Sciatic nerve (tissue), 2 donors: ENCODE measurements at places on chromosomes 7 and 10.

- no peak for DNase-seq
Measured at GRCh38 chr7:127252377-127252713, 396 bp downstream of the GRM8 start.

GRCh38 chr10:63666836-63667383 lies 145.7 kb downstream of the REEP3 start:
- no peak for DNase-seq

DNA sequence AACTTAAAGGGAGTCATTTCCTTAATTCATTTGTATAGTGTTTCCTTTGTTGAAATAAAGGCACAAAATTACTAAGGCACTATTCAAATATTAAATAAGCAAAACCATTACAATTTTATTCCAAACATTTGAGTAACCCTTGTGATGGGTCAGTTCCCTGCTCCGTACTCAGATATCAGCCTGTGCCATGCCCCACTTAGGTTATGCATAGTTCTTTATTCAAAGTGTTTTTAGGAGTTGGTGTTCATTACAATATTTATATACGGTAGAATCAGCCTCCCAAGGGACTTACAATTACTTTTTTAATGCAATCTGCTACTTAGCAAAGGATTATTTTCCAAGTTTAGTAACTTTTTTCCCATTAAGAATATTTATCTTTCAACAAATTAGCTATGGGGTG lies 119.3 kb upstream of the SEMA3D start:
- DNase-seq = no peak

DNA sequence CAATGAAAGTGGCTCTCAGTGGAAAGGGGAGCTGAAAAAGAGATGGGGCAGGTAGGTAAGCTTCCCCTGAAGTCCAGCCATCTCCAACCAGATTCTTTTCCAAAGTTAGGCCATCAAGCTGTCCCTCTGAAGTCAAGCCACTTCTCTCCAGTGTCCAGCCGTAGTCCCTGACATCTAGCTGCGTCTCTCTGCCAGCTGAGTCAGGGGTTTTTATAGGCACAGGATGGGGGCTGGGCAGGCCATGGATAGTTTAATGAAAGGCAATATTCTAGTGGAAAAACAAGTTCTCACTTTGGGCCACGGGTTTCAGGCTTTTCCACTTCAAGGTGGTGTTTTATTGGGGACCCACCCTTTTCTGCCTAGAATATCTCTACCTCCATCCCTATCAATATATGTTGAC lies 36.8 kb downstream of the AVL9 start:
- no peak for DNase-seq

DNA sequence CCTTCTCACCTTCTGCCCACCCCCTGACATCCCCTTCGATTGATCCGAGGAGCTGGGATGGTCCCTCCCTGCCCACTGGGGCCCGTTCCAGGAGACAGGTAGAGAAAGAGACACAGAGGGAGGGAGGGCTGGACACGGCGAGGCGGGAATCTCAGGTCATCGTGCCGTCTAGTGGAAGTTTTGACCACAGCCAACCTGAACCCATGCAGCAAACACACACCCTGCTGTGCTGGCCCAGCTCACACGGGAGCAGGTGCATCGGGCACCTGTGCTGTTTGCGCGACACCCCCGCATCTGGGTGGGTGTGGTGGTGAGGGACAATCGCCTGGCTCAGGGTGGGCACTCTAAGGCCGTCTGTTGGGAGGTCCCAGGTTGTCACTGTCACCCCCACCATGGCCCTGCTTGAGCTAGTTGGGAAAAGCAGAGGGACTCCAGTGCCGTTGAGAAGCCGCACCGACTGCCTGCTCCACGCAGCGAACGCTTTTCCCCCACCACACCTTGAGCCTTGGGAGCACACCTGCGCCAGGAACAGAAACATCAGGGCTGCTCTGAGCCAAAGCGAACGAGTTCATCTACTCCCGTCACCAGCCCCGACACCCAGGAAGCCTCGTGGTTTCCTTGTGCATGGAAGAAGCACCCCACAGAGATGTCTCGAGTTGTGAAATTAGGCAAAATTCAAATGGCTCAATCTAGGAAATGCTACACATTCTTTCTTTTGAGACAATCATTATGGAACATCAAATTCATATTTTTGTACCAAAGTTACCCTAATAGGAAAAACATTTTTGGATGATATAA lies 285.8 kb downstream of the DNAJB6 start:
- peak; percentile 30 for DNase-seq

GRCh38 chr10:61397175-61397986 lies 55.8 kb downstream of the TMEM26 start:
- no peak for DNase-seq

GRCh38 chr7:55070271-55070743 lies 51.5 kb downstream of the EGFR start:
- DNase-seq = no peak

DNA sequence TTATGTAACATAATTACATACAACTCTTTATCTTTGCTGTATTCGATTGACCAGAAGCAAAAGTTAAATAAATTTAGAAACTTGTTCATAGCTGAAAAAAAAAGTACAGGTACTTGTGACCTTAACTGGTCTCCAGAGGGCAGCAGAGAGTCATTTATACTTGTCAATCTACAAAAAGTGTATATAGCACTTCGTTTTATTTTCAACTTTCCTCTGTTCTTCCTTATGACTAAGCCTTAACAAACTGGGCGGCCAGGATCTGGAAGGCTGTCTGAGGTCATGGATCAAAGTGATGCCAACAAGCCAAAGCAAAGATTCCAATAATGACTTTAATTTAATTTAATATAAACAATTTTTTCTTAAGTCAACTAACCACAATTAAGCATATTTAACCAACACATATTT lies 29.8 kb downstream of the C10orf67 start:
- DNase-seq = no peak

DNA sequence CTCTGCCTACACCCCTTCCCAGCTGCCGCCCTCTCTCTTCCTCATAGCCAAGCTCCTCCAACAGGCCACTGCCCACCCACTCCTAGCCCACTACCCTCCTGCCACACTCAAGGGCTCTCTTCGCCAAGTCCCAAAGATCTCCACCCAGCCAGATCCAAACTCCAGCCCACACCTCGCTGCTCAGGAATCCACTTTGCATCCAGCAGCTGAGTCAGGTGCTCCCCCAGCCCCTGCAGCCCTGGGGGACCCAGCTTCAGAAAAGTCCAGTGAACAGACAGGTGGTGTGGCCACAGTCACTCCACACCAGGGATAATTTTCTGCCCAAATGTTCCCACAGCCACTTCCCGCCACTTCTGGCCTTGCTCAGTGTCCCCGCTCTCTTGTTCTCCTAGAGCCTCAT lies 10.9 kb downstream of the OGDHL start:
- DNase-seq = no peak

DNA sequence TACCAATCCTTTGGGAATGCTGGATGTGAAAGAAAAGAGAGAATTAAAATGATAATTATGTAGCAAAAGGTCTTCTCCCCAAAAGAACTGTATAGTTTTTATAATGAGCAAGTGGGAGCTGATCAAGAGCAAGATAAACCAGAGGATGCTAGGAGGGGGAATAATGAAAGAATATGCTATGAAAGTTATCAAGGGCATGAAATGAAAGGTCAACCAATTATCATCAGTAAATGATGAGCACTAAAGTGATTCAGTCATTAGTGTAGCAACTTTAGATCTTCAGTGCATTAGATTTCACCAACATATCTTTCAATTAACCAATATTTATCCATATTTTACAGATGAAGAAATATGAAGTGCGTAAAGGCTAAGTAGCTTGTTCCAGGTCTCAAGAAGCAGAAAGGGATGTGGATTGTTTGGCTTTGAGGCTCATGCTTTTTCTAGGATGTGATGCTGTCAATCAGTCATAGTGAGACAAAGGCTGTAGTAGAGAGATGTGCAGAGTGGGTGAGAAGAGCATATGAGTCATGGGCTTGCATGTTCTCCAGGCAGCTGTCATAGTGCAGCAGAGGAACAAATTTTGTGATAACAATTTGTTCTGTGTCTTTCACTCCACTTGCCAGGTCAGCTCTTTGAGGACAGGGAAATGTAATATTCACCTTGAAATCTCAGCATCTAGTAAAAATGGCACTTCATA lies 5.7 kb upstream of the OR2F2 start:
- DNase-seq = no peak

- no peak for DNase-seq
Measured at GRCh38 chr10:119567978-119568377, 25.5 kb upstream of the RGS10 start.

DNA sequence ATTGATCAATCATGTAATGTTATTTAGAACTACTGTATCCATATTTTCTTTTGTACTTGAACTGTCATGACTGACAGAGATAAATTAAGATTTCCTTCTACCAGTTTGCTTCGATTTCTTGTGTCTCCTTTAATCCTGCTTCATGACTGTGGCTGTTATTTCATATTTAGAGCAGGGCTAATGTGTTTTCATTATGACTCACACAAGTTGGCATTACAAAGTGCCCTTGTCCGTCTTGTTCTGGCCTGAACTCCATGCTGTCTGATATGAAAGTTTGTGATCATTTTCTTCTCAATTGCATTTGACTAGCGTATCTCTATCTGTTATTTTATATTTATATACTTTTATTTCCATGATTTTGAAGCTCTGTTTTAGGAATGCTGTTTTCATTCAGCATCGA lies 344.1 kb upstream of the PRKCQ start:
- DNase-seq = no peak
